ENCODE measurements at places on chromosomes 5 and 9.

DNA sequence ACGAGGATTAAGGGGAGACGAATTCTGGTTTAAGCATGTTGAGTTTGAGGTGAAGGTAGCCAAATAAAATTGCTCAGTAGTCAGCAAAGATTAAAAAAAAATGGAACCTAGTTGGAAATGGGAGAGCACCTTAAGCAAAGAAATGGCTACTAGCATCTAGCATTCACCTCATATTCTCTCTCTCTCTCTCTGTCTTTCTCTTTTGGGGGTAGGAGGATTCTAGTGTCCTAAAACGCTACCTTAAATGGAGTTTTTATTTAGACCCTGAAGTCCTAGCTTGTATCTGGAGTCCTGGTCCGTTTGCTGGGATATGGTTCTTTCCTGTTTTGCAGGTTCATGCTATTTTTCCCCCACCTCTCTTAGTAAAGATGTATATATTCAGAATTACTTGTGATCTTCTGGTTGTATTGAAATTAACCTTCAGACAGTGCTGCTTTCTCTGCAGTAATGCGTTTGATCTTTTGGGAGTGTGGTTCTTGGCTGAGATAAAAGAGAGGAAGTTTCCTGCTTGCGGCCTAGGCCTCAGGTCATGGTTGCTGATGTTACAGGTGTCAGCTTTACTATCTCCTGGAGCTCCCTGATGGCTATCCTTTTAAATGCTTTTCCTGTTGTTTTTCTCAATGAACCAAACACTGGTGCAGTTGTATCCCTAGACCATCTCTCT lies 8.0 kb downstream of the TGFBR1 start:
- DNase-seq, result no peak

DNA sequence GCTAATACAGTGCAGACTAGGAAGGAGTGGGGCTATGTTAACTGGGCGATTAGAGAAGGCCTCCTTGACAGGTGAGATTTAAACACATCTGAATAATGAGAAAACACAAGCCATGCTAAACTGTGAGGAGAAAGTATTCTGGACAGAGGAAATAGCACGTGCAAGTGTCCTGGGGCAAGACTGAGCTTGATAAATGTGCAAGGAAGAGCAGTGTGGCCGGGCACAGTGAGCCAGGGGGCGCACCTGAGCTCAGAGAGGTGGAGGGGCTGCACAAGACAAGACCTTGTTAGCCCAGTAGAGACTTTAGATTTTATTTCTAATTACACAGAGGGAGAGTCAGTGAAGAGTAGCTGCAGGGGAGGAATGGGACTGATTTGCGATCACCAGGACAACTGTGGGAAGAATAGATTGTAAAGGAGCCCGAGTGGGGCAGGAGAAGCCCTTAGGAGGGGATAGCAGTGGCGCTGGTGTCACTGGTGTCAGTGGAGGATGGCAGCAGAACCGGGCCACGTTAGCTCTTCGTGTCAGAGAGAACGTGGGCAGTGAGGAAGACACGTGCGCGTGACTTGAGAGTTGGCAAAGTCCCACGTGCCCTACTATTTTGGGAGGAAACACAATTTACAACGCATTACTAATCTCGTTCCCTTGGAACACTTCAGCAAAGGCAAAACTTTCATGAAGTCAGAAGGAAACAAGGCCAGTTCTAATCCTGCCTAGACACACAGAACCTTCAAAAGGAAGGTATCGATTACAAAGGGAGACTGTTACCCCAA lies 17.9 kb upstream of the C5orf47 start:
- no peak for DNase-seq

DNA sequence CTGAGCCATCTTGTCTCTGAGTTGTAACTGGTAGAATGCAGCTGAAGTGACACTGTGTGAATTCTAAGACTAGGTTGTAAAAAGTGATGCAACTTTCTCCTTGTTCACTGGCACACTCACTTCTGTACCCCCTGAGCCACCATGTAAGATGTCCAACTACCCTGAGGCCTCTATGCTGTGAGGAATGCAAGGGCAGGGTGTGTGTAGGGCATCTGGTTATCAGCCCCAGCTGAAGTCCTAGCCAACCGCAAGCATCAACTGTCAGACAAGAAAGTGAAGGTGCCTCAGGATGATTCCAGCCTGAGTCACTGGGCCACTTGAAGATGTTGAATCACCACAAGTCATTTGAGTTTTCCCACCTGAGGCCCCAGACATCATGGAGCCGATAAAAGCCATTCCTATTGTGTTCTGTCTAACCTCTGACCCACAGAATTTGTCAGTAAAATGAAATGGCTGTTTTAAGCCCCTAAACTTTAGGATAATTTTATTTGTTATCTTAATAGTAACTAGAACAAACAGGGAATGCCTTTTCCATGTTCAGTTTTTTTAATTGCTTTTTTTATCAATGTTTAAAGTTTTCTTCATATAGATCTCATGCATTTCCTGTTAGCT lies 18.7 kb upstream of the RHOBTB3 start:
- no peak for DNase-seq

- DNase-seq, result no peak
These were observed 50.0 kb upstream of the ORM1 start for GRCh38 chr9:114272739-114273431.

DNA sequence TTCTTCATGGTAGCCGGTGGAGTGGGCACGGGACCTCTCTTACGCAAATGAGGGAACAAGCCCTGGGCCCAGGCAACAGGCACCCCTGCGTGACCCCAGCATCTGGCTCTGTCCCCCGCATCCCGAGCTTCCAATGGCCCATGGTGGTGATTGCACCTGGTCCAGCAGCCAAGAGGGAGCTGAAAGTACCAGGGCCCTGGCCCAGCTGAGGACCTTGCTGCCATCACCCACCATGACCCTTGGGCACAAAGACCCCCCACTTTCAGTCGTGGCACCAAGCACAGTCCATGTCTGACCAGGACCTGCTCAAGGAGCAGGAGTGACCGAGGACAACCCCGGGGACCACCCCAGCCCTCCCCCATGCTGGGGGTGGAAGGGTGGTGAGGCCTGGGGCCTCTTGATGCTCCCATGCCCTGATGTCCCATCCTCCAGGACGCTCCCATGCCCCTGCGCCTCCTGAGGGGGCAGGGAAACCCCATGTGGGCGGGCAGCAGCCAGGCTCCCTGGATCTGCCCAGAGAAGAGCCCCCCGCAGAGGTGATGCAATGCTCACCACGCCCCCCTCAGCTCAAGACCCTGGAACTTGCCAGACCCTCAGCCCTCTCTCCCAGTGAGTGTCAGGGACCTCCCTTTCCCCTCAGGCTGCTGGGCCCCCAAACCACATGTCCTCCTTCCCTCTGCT lies 123.9 kb downstream of the ADAMTS2 start:
- no peak for DNase-seq

DNA sequence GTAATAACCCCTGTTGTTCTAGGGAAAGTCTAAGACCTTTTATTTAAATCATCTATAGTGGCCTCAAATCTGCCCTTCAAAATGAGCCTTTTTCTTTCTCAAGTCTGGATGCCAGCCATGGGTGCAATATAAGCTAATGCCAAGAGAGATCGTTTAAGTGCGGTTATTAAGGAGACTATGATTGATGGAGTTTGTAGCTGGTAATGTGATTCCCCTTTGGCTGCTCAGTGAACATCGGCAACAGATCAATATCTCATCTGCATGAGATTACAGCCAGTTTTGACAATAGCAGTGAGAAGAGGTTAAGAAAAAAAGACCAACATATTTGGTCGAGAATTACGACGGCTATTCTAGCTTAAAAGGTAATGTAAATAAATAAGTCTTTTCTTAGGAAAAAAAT lies 1049.4 kb upstream of the NUDT12 start:
- DNase-seq, result no peak

GRCh38 chr5:169847519-169847918 lies 132.8 kb downstream of the INSYN2B start:
- DNase-seq, result no peak

- no peak for DNase-seq
These were observed 132.7 kb upstream of the LPCAT1 start for GRCh38 chr5:1656271-1656975.

- DNase-seq, result no peak
These were observed 2.0 kb downstream of the ISL1 start for GRCh38 chr5:51385216-51385615.

- no peak for DNase-seq
These were observed 104.0 kb downstream of the COL23A1 start for GRCh38 chr5:178486239-178486641.

DNA sequence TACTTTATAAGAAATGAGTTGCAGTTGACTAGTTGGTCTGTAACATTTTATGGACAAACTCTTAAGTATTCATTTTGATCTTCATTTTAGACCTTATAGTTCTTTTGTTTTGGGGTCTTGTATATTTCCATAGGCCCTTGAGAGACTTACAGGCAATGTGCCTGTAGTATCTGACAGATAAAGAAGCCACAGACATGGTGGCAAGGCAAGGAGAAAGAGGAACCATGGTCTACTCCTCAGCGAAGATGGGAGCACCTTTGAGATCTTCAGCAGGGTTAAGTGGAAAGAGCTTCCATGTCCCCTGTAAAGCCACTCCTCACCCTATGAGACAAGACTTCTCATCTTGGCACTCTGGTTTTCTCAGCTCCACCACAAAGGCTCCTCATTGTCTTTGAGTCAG lies 56.4 kb downstream of the SH3TC2 start:
- no peak for DNase-seq

- no peak for DNase-seq
These were observed 126.1 kb downstream of the NPR3 start for GRCh38 chr5:32837211-32837610.

DNA sequence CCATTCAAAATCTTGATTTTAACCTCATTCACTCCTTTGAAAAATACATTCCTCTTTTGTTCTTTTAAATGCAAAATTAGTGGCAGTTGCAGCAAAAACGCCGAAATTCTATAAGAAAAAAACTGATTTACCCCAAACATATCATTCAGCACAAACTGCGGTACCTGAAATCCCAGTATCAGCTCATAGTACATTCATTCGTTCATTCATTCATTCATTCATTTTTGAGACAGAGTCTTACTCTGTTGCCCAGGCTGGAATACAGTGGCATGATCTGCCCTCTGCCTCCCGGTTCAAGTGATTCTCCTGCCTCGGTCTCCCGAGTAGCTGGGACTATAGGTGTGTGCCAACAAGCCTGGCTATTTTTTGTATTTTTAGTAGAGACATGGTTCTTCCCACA lies 20.4 kb downstream of the FBLL1 start:
- no peak for DNase-seq

GRCh38 chr5:52648726-52649125 lies 139.0 kb upstream of the ITGA1 start:
- no peak for DNase-seq

GRCh38 chr9:68625559-68625958 lies 79.5 kb upstream of the PIP5K1B start:
- DNase-seq, result no peak

GRCh38 chr5:67815455-67816391 lies 399.8 kb upstream of the PIK3R1 start:
- no peak for DNase-seq

- no peak for DNase-seq
These were observed 688.8 kb downstream of the MTRR start for GRCh38 chr5:8557728-8558127.

- no peak for DNase-seq
These were observed 217.7 kb upstream of the PANK3 start for GRCh38 chr5:168796593-168797580.

DNA sequence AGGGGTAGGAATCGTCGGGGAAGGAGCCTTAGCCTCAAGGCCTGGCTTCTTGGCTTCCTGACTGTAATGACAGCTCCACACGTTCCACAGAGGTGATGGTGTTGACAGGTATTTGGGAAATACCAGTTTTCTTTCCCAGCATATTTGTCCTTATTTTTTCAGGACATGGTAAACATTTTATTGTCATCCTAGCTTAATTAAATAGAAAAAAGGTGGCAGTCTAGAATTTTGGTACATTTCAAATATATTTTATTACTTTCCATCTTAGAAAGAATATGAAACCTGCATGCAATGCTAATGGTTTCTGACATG lies 8.4 kb downstream of the CXCL14 start:
- no peak for DNase-seq

DNA sequence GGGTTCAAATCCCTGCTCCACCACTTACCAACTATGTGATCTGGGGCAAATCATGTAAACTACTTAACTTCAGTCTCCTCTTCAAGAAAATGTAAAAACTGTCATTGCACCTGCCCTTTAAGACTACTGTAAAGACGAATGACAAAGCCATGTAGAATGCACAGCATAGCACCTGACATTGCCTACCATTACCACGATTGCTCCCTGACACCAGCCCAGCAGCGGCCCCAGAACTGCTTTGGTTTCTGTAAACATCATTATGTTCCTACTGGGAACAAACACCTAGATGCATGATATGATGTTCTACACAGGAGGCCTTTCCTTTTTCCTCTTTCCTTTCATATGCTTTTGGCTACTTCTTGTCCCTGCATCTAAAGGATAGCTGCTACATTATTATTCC lies 23.1 kb upstream of the PLPP6 start:
- no peak for DNase-seq

- DNase-seq, result no peak
These were observed 23.8 kb downstream of the SVEP1 start for GRCh38 chr9:110555551-110556331.

GRCh38 chr9:95167998-95168397 lies 149.5 kb downstream of the FANCC start:
- no peak for DNase-seq
